Testis (tissue), 5 donors: ENCODE measurements at places on chromosomes 5 and 9. TPM values are rescaled to one million over a fixed set of nuclear protein-coding genes. Genes with fewer than 3 reads are reported as not detected.

DNA sequence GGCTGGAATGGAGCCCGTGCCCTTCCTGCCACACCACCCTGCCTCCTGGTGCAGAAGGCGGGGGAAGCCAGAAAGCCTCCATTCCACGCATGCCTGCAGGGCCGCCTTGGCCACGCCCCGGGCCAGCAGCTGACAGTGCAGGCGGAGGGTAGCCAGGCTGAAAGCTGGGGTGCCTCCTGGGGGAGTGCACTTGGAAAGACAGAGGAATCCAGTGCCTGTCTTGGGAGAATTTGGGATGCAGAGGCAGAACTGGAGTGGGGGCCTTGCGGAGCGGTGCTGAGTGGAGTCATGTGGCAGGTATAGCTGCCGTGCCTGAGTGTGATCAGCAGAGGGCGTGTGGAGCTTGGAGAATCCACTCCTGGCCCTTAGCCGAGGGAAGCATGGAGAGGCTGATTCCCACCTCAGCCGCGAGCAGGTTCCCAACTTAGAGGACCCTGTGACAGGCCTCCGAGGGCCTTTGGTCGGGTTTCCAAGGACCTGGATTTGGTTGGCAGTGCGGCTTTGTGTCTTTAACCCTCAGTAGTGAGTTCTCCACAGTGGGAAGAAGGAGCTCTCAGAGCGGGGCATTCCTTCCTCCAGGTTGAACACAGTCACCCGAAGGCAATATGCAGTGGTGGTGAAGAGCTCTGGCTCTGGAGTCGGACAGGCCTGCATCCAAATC lies 9.1 kb upstream of the URM1 start:
- no peak overlapping the region for H3K4me3 ChIP-seq
- H3K27me3 ChIP-seq, result no peaks in the 10 kb centered on the region
- DNase-seq, result peak; percentile 92
- peak overlapping the region; percentile 29 for H3K27ac ChIP-seq
- peaks cover 8% of the 10 kb centered on the region for H3K4me1 ChIP-seq

- H3K4me1 ChIP-seq, result no peaks in the 10 kb centered on the region
- no peak for DNase-seq
- H3K4me3 ChIP-seq, result no peak overlapping the region
- H3K27ac ChIP-seq, result no peak overlapping the region
- H3K36me3 ChIP-seq, result no peaks in the 10 kb centered on the region
Observed at GRCh38 chr5:168707716-168708695, 128.8 kb upstream of the PANK3 start.

DNA sequence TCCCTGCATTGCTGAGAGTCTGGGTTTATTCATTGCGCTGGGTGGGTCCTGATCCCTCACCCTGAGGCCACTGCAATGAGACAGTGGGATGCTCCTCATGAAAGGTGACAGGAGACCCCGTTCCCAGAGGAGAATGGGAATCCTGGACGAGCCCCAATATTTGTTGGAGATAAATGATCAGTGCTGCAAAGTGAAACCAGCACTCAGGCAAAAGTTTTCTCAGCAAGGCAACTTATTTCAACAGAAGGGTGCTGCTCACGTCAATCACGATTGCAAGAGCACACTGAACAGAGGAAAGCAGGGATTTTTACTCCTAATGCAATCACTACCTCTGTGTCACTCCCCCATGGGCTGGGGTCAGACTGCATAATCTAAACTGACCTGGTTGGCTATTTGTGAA lies 110.2 kb upstream of the MAMDC2 start:
- H3K4me1 ChIP-seq, result no peaks in the 10 kb centered on the region
- no peak overlapping the region for H3K27ac ChIP-seq

- no peaks in the 10 kb centered on the region for H3K27me3 ChIP-seq
- no peak for DNase-seq
- no peaks in the 10 kb centered on the region for H3K36me3 ChIP-seq
- no peak overlapping the region for H3K4me3 ChIP-seq
Observed at GRCh38 chr9:27538647-27539046, 9.0 kb upstream of the MOB3B start.

The IL4 gene
- polyA plus RNA-seq, result not detected
